Urinary bladder (tissue), 4 donors: ENCODE measurements at places on chromosomes 1 and 21. TPM values are rescaled to one million over a fixed set of nuclear protein-coding genes. Genes with fewer than 3 reads are reported as not detected.

DNA sequence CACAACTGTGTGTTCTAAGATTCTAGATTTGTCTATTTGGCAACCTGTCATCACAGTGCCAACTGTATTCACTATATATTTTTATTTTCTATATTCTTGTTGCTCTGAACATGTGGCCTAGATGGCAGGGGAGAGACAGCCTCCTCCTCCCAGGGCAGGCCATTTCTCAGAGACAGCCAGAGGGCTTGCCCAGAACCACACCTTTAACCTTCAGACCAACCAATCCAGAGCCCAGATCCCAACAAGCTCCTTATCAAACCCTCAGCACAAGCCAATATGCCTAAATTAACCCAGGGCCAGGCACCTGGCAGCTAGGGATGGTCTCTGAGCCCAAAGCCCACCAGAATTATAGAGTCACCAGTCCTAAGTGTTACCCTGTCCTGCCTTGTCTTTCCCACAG, 19.3 kb downstream of the TRIM11 start:
- DNase-seq = no peak

GRCh38 chr1:170864238-170864637, 71.1 kb upstream of the MROH9 start:
- DNase-seq = no peak

GRCh38 chr1:225769687-225770086, 7.9 kb upstream of the SRP9 start:
- no peak for DNase-seq

DNA sequence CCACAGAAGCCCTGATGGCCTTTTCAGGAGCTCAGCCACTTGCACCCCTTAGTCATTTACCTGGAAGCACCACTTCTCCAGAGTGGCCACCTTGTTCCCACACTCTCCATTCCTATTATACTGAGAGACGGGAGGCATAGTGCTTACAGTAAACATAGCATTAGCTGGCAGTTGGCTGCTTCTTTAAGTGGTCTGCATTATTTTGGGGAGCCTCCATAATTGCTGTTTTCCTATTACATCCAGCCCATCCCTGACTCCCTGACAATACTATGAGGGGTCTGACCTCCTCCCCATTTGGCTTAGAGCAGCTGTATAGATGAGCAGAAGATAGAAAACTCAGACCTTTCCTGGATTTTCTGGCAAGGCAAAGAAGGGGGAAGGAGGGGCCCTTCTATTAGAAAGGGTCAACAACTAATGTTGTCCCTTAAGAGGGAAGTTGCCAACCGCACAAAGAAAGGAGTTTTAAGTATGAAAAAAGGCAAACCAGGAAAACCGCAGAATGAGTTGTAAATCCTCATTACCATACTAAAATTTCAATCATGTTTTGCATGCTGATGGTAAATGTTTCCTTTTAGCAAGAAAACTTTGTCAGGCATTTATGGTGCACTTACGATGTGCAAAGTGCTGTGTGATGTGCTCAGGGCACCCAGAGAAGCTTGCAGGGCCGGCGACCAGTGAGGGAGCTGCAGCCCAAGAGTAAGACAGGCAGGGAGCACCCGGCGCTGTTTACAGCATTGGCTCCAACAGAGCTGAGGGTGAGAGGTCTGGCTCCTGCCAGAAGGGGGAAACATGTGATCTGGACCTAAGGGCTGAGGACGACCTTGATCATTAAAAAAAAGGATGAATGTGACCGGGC, 167.3 kb downstream of the ZZZ3 start:
- peak; percentile 13 for DNase-seq

DNA sequence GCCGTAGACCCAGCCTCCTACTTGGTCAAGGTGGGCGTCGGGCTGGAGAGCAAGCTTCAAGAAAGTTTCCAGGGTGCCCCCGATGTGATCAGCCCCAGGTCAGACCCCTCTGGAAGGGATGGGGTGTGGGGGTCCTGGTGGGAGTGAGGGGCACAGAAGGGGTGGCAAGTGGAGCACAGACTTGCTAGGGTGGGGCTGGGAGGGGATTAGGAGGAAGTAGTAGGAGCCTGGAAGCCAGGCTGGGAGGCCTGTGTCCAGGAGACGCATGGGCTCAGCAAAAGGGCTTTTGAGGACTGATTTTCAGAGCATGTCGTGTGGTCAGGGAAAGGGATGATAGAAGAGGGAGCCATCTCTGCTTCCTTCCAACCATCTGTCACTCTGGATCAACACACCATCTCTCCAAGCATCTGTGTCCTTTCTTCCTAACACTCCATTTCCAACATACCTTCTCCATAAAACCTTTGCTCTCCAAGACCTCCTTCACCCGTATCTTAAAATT, 8.5 kb downstream of the TRIM46 start:
- no peak for DNase-seq

DNA sequence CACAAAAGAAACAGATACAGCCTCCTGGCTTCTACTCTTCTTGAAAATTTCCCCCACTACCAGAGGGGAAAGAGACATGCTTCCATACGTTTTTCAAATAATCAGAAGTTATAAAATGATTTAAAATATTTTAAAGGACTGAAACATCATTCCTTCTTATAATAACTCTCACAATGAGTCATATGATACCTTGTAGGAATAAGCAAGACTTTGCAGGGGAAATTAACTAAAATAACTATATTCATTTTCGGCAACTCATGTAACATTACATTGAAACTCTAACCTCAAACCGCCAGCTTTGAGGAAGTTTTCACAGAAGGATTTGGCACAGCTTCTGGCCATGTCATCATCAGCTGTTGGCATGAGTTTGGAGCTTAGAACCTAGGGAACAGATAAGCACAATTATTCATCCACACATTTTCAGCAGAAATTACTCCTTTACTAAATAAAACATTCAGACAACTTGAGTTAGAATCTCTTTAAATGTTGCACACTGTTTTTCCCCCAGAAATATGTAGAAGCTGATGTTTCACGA, 85.9 kb downstream of the USP24 start:
- no peak for DNase-seq

- DNase-seq = no peak
Measured at GRCh38 chr1:28010969-28011368, 51.2 kb downstream of the XKR8 start.

DNA sequence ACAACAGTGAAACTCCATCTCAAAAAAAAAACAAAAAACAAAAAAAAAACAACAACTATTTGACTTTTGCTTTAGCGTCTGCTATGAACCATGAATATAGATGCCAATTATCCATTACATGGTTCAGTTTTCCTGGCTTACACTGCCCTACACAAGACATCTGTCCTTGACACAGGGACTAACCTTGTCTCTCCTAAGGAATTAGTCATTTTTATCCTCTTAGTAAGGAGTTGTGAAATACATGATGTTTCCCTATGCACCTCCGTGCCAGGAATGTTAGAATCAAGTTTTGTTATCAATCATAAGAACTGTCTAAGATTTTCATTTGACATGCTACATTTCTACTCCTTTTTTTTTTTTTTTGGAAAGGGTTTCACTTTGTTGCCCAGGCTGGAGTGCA, 241.8 kb downstream of the KIF26B start:
- no peak for DNase-seq

DNA sequence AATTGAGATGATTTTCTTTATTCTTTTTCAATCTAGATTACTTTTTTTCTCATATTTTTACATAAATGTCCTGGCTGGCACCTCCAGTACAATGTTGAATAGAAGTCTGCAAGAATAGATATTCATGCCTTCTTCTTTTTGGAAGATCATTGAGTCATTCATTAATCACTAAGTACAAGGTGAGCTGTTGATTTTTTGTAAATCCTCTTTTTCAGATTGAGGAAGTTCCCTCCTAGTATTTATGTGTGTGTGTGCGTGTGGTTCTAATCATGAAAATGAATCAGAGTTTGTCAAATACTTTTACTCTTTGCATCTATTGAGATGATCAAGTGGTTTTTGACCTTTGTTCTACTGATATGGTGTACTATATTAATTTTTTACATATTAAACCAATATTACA, 859.3 kb downstream of the KCNT2 start:
- no peak for DNase-seq

DNA sequence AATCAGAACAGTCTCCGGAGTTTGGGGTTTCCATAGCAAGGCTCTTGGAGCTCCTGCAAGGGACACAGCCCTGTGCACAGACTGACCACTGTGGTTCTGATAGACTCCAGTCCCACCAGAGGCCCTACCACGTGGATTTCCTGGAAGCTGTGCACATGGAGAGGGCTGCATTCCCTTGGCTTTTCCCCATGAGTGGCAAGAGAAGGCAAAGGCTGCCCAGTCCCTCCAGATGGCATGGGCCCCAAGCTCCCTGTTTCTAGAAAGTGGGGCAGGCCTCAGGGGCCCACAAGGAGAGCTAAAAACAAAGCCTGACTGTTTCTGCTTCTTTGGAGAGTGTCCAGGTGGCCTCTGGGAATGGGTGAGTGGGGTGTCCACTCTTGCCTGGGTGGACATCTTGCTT, 87.5 kb downstream of the DDX20 start:
- DNase-seq = no peak

- DNase-seq = no peak
Measured at GRCh38 chr1:40838045-40838979, 23.9 kb downstream of the CITED4 start.

- DNase-seq = no peak
Measured at GRCh38 chr1:154747380-154747739, 122.7 kb downstream of the KCNN3 start.

GRCh38 chr1:54577612-54578011, 29.6 kb downstream of the ACOT11 start:
- DNase-seq = no peak

- no peak for DNase-seq
Measured at GRCh38 chr1:50139339-50140181, 30.8 kb downstream of the ELAVL4 start.

GRCh38 chr1:29691499-29691898, 455.2 kb downstream of the PTPRU start:
- no peak for DNase-seq

The GBP4 gene
- 9.6 TPM for total RNA-seq

The ALPL gene
- 1.5 TPM for total RNA-seq

The BACE2 gene
- total RNA-seq = 81.5 TPM

The OR6K3 gene
- not detected for total RNA-seq
